GM04504 (cell line): ENCODE measurements at places on chromosomes 5 and 9.

GRCh38 chr5:128062172-128062746 is 21.3 kb upstream of the SLC12A2 start:
- DNase-seq: peak; percentile 46

DNA sequence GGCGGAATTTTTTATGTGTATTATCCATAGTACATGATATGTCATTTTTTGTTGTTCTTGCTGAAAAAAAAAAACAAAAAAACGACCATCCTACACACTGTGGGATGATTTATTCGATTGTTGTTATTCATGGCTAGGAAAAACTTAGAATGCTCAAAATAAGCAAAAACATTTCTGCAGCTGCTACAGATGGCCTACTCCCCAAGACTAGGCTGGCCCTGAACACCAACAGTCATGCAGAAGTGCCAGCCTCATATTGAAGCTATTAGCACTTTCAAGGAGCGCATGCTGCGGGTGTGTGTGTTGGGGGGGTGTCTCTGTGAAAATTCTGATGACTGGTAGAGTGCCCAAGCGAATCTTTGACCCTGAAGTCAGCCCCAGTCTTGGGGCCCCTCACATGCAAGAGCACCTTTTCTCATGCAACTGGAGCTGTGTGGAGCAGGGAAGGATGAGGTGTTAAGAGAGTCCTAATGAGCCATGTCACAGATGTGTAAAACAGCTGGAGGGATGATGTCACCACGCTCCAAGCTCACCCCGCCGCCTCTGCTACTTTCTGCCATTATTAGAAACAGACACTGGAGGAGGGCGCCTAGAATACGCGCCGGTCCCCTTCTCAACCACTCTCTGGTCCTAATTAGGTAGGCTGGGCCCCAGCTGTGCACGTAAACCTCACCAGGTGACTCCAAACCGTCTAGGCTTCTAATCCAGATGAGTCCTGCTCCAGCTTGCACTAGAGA is 61.0 kb upstream of the SMIM23 start:
- DNase-seq: no peak

GRCh38 chr9:20496328-20496727 is 126.0 kb downstream of the MLLT3 start:
- DNase-seq: no peak

DNA sequence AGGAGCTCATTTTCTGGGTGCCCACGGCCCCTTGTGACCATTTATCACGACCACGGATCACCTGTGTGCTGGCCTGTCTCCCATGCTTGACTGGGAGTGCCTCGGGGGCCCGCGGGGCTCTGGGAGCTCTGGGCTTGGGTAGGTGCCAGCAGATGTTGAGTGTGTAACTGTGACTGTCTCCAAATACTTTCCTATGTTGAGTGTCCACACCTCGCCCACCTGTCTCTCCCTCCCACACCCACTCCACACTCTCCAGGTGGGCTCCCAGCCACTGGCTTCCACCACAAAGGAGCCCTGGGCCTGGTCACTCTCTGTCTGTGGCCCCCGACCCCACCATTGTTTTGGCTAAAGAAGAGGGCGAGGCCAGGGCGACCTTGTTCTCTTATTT is 196.4 kb downstream of the CDK5RAP2 start:
- DNase-seq: no peak

DNA sequence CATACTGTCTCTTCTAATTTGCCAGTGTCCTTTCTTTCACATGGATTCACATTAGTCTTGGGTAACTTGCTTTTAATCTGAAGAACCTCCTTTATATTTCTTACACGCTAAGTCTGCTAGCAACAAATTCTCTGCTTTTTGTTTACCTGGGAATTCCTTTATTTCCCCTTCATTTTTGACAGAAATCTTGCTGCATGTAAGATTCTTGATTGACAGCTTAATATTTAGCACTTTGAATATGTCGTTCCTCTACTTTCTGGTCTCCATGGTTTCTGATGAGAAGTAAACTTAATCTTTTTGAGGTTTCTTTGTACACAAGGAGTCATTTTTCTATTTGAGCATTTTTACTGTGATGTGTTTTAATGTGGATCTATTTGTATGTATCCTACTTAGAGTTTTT is 6.2 kb upstream of the PTPDC1 start:
- DNase-seq: no peak

DNA sequence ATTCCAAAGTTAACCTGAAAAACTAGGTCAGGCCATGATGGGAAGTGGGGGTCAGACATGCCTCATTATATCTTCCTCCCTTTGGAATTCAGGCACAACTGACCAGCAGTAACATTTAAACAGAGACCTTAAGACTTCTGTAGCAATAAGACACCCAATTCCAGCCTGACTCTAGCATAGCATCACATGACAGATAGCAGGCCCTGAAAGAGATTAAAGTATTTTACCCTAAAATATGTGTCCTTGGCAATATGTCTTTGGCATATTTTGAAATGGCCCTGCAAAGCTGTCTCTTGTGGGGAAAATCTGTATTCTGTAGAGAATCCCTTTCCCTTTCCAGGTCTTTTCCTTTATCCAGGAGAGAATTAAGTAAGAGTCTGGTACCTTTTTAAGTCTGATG is 34.3 kb downstream of the S1PR3 start:
- DNase-seq: no peak

DNA sequence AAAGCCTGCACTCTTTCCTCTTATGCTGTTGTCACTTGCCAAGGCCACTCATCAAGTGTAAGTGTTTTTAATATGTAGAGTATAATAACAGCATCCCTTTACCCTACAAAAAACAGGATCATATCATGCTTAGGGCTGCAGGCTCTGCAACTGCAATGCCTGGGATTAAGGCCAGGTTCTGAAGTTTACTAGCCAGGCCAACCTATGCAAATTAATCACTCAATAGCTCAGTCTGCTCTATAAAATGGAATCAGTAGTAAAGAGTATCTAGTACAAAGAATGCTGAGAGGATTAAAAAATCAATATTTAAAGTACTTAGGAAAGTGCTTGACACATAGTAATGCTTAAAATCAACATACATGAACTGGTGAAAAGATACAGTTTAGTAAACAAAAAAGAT is 253.3 kb downstream of the EDIL3 start:
- DNase-seq: no peak

DNA sequence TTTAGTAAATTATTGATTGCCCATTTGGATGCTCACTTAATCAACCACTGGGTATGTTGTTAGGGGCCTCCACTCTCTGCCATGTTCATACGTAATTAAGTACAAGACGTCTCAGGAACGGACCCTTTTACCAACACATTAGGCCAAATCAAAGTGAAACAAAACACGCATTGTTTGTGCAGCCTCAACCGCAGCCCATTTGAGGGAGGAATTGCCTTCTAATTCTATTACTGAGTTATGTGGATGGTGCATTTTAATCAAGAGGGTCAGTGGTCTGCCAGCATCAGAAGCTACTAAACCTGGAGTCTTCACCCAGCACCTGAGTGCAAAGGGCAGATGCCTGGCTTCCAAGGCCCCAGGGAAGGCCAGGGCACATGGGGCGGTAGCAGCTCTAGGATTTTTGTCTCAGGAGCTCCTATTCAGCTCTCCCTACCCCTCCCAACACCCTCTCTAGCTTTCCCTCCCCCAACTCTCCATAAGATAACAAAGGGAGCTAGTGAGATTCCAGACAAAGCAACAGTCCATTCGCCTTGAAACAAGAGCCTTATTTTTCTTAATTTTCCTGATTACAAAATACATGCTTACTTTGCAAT is 7.9 kb upstream of the MED27 start:
- no peak for DNase-seq

GRCh38 chr9:15977438-15977837 is 424.6 kb downstream of the CCDC171 start:
- no peak for DNase-seq

- DNase-seq: no peak
Observed at GRCh38 chr9:100066539-100066938, 32.3 kb downstream of the ERP44 start.

DNA sequence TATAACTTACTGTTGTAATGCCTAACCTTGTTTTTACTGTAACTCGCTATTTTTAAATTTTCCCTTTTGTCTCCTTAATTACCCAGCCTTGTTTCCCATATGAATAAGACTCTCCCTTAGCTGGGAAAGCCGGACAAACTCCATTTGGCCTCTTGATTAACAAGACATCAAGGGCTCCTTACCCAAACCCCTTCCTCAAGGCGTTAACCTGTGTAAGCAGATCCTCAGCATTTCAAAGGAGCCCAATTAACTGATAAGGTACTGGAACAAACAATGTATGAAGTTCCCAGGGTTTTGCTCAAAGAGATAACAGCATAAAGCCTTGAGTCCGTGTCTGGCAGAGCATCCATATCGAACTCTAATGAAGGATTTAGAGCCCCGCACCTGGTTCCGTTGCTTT is 66.0 kb upstream of the SIMC1 start:
- no peak for DNase-seq

- DNase-seq: no peak
Observed at GRCh38 chr9:14585730-14586473, 107.3 kb downstream of the ZDHHC21 start.

- no peak for DNase-seq
Observed at GRCh38 chr5:52861368-52861767, 73.7 kb downstream of the ITGA1 start.

GRCh38 chr5:44372028-44372427 is 17.2 kb downstream of the FGF10 start:
- no peak for DNase-seq

- no peak for DNase-seq
Observed at GRCh38 chr5:158641016-158641415, 458.7 kb downstream of the EBF1 start.

- DNase-seq: no peak
Observed at GRCh38 chr5:148949841-148950470, 112.9 kb downstream of the SH3TC2 start.

GRCh38 chr9:8605096-8605495 is 805.5 kb upstream of the DMAC1 start:
- no peak for DNase-seq

DNA sequence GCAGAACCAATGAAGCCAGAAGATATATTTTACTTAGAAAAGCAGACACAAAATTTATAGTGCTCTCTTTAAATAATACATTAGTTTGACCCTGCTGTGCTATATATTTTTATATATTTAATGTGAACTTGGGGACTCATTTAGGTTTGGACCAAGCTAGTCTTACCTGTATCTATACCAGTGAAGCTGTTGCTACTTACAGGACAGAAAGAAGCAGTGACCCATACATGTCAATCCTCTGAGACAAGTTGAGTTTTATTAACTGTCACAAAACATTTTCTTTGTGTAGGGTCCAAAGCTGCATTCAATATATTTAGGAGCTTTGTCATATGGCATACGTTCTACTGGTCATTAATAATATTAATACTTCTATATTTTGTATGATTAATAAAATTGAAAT is 327.7 kb upstream of the NUDT12 start:
- no peak for DNase-seq

DNA sequence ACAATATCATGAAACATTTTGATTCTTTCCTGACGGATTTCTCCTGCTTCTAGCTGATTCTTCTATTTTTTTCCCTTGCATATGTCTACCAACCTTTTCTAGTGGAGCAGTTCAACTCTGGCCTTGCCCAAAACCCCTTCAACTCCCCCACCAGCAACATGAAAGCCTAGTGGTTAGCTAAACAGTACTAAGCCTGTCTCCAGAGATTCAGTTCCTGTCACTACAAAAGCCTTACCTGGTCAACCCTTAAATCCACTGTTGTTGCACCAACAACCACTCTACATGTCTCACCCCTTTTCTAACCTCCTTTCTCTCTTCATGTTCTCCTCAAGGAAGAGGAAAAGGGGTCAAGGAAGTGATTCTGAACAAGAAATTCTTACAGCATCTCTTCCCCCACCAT is 74.8 kb upstream of the PIK3R1 start:
- DNase-seq: no peak

GRCh38 chr9:132077881-132078698 is 1.6 kb downstream of the MED27 start:
- DNase-seq: peak; percentile 25

DNA sequence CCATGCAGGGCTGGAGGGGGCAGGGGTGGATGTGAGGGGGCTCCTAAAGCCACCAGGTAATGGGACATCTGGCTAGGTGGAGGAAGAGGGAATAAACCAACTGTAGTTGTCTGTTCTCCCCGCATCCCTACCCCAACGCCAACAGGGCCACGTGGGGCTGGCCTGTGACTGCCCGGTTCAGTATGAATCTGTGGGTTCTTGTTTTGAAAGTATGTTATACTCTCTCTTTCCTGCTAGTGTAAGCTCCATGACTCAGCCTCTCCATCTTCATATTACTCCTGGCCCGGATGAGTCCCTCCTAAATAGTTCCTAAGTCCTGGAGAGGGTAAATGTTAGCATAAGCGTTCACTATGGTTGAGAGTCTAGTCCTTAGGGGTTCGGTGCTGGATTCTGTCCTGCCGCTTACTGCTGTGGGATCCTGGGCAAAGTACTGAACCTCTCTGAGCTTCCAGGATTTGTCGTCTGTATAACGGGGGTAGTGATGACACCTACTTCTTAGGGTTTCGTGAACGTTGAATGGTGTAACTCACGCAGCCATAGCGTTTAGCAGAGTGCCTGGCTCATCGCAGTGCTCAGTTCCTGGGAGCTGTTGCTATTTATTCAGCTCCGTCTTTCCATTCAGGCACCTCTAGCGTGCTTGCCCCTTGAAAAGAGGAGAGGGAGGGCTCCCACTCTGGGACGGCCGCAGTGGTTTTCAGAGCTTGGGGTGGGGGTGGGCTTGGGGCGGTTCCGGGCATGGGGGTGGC is 28.8 kb downstream of the LHX2 start:
- DNase-seq: no peak

DNA sequence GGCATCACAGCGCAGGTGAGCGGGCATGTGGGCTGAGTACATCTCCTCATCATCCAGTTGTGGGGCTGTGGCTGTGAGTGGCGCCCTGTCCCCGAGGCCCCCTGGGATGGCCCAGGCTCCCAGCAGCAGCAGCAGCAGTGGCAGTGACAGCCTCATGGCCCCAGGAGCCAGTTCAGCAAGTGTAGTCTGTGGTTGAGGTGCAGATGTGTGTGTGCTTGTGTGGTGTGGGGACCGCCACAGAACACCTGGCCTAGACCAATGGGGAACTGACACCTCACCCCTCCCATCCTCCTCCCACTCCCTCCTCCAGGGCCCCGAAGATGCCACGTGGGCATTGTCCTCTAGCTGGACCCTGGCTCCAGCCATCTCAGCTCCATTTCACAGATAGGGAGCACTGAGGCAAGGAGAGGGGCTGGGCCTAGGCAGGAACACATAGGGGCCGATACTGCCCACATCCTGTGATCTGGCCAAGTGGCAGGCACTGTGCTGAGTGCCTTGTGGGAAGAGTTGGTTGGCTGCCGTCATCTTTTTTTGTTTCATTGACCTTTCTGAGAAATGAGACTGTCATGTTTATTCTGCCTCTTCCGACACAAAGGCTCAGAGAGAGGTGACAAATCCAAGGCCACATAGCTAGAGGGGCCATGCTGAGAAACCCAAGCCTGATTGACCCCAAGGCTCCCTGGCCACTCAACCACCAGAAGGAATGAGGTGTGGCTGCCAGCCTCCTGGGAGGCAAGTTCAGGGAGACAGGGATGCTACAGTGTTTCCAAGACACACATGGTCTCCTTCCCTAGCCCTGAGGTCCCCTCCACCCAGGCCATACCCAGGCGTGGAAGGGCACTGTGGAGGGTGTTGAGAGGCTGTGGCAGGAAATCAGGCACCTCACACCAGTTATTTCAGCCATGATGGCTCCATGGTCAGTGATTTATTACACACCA is at the start of gene MZB1:
Gene MZB1, minus strand, starts transcription at position 213 of the 938 bp plus-strand sequence. Its CDS starts 57 bp downstream, at position 156.
- DNase-seq: no peak
